NCI-H1417 (cell line): ENCODE measurements at places on chromosomes 3 and 15.

DNA sequence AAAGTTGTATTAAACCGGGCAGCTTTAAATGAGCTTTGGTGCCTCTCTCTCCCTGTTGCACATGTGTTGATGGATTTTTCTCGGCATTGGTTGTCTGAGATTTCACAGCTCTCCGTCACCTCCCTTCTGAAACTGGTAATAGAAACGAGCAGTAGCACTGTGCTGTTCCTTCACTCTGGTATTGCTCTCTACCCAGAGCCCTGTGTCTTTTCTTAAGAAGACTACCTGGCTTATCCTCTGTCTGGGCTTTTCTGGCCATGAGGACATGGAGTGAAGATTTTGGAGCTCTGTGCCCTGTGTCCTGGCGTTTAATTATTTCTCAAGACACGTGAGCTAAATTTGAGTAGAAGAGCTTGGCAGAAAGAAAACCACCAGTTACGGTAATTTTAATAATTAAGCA lies 209.6 kb upstream of the EIF1B start:
- DNase-seq = no peak

- no peak for DNase-seq
Measured at GRCh38 chr15:50432230-50432629, 8.0 kb downstream of the USP8 start.

GRCh38 chr15:68939501-68939900 lies 9.2 kb downstream of the SPESP1 start:
- DNase-seq = no peak

- no peak for DNase-seq
Measured at GRCh38 chr3:150778793-150779401, 15.9 kb upstream of the SIAH2 start.
